ENCODE measurements at places on chromosomes 7 and 10.

GRCh38 chr10:69863580-69863979 is 61.9 kb downstream of the COL13A1 start:
- DNase-seq: no peak

- DNase-seq: no peak
Observed at GRCh38 chr10:87598700-87599099, 61.0 kb upstream of the PAPSS2 start.

DNA sequence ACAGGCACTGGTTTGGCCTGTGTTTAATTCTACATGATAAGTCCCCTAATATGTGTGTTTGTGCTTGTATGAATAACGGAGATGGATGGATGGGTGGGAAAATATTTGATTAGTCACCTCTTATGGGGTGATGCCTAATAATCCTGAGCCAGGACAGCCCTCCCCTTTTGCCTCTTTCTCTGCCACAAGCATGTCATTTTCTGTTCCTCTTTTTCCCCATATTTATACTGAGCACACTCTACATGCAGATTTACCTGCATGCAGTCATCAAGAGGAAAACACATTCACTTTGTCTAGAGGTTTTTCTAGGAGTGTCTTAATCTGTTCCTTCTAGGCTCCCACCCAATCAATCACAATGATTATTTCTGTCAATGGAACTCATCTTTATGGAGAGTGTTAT is 111.6 kb upstream of the TBX20 start:
- no peak for DNase-seq

DNA sequence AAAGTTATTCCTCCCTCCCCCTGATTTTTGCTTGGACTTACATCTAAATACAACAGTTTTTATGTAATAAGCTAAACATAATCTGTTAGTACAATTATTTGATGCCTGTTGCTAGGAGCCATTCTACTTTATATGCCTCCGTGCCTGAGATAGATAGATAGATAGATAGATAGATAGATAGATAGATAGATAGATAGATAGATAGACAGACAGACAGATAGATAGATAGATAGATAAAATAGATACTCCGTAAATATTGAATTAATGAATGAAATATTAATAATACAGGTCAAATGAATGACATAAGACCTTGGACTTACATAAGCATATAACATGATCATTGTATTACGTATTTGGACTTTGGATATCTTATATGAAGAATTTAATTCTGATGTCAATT is 23.0 kb downstream of the NET1 start:
- no peak for DNase-seq

DNA sequence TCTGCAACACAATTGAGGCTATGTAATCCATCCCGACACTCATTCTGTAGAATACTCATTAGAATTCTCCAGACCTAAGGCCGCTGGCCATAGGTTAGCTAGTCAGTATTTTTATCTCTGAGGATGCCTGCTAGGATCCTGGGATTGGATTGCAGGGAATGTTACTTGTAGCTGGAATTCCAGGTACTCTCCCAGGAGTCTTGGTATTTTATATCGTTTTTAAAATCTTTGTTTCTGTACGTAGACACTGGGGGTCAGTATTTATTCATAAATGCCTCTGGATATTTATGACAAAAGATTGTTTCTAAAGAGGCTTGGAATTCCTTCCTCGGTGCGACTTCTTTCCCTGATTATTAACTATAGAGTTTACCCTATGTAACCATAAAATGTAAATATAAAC is 40.1 kb downstream of the BPGM start:
- no peak for DNase-seq

- no peak for DNase-seq
Observed at GRCh38 chr7:22375359-22376048, 18.6 kb upstream of the RAPGEF5 start.

GRCh38 chr7:130918129-130919052 is 184.4 kb upstream of the KLF14 start:
- no peak for DNase-seq

DNA sequence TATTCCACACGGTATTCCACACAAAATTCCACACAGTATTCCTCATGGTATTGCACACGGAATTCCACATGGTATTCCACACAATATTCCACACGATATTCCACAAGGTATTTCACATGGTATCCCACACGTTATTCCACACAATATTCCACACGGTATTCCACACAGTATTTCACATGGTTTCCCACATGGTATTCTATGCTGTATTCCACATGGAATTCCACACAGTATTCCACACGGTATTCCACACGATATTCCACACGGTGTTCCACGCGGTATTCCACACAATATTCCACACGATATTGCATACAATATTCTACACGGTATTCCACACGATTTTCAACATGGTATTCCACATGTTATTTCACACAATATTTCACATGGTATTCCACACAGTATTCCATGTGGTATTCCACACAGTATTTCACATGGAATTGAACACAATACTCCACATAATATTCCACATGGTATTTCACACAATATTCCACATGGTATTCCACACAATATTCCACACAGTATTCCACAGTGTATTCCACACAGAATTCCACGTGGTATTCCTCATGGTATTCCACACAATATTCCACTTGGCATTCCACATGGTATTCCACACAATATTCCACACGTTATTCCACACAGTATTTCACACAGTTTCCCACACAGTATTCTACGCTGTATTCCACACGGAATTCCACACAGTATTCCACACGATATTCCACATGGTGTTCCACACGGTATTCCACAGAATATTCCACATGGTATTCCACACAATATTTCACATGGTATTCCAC is 136.0 kb upstream of the CHST15 start:
- DNase-seq: no peak

DNA sequence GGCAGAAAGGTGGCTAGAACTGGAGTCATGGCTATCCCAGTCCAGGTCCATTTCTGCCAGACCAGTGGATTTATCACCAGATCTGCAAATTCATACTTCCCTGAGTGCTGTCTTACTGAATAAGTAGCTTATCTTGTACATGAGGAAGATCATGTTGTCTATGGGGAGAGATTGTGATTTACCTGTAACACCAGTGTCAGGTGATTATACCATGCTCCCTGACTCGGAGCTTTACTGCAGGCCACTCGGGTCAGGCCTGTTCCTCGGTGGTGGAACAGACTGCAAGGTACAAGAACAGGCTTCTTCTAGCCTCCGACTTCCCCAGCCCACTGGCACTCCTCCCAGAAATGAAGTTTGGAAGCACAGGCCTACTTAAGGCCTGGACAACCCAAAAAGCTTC is 42.6 kb upstream of the DLG5 start:
- no peak for DNase-seq

DNA sequence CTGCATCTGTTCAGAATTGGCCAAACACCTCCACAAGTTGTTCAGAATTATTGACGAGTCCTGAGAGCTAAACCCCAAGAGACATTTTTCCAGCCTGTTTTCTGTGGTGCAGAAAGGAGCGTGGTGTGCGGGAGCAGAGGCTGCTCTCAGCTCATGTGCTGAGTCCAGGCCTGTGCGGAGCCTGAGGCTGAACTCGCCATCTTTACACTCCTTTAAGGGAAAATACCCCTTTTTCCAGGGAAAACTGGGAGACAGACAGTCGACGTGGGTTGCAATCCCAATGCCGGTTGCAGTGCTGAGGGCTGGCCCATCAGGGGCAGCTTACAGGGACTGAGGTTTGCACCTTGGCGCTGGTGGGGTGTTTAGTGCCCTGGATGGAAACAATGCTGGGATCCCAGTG is 112.2 kb downstream of the ADARB2 start:
- DNase-seq: no peak

GRCh38 chr7:46746695-46747687 is 825.9 kb upstream of the IGFBP3 start:
- no peak for DNase-seq

GRCh38 chr7:130385600-130386066 is 5.3 kb downstream of the CPA1 start:
- no peak for DNase-seq

- DNase-seq: no peak
Observed at GRCh38 chr7:131190146-131190545, 137.5 kb upstream of the MKLN1 start.

- DNase-seq: no peak
Observed at GRCh38 chr7:150451833-150452461, 1.5 kb downstream of the GIMAP8 start.

DNA sequence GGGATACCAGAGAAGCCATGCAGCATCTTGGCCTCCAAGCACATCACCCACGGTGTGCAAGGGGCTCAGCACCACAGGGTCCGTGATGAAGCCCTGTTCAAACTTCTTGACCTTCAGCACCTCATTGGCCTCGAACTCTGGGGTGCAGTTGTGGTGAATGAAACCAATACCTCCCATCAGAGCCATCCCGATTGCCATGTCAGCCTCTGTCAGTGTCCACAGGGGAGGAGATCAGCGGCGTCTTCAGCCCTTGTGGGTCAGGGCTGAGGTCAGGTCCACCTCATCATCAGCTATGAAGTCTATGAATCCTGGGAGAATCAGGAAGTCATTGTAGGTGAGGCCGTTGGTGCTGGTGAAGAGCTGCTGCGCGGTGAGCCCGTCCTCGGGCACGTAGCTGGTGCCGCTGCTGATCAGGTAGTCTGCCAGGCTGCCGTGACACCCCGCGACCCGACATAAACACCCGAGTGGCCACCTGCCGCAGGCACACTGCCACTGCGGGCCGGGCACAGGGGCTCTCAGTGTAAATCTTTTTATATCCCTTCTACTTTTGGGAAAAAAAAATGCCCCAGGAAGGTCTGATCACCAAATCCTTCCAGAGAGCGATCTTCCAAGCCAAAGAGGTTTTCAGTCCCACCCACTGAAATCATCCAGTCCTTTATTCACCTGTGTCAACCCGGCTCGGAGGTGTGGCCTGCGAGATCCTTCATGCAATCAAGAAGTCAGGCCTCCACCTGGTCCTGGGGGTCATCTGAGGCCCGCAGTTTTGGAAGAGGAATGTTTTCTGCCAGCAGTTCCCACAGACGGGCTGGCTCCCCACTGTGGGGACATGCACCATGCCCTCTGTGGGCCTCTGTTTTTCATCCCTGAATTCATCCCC is 144.1 kb upstream of the KCNMA1 start:
- no peak for DNase-seq
